SK-N-DZ (cell line): ENCODE measurements at places on chromosomes 13 and 19.

DNA sequence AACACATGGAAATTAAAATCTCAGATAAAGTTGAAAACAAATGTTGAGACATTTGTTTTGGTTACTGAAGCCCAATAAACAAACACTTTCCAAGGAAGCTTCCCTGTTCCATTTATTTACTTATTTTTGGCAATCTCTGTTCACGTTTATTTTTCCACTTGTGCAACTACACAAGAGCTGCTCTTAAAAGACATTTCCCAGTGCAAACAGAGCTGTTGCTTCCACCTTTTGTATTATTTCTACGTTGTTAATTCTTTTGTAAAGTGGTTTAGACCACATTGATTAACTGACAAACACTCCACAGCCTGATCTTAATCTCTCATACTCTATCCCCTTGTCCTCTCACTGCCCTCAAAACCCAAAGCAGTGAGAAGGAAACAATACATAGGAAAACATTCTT lies 757.6 kb downstream of the LIG4 start:
- DNase-seq: no peak

DNA sequence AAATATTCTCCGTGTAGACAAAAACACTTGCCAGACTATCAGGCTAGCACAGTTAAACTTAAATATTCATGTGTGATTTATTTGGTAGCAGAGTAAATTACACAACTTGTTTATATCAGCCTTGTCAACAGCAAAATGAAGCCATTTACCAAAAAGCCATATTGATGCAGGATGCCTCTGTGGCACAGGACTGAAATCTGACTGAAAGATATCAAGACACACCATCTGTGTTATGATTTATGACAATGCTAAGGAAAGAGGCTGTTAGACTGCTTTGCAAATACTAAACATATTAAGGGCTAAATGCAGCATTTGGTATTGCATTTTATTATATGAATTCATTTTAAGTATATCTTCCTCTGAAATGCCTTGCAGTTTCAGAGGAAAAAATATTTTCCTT lies 44.8 kb upstream of the FNDC3A start:
- DNase-seq: no peak

DNA sequence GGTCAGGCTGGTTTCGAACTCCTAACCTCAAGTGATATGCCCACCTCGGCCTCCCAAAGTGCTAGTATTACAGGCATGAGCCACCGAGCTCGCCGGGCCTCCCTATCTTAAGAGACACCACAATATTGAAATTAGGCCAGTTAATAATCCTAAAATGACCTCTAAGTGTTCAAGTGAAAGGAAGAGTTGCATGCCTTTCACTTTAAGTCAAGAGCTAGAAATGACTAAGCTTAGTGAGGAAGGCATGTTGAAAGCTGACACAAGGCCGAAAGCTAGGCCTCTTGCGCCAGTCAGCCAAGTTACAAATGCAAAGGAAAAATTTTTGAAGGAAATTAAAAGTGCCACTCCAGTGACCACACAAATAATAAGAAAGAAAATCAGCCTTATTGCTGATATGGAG lies 144.5 kb upstream of the FNDC3A start:
- DNase-seq: no peak

DNA sequence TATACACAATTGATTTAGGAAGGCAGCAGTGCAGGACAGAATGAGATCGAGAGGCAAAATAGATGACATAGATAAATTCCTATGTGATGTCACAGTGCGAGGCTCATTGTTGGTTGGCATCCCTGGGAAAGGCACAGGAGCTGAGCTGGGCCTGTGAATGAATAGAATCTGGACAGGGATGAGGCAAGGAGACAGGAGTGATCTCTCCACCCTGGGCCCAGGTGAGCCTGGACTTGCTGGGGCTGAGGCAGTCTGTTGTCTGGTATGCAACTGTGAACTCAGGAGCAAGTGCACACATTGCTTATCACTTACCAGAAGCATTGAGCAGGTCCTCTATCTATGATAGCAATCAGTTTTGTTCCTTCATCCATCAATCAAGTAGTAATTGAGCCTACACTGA lies 48.2 kb upstream of the ESD start:
- peak; percentile 5 for DNase-seq

DNA sequence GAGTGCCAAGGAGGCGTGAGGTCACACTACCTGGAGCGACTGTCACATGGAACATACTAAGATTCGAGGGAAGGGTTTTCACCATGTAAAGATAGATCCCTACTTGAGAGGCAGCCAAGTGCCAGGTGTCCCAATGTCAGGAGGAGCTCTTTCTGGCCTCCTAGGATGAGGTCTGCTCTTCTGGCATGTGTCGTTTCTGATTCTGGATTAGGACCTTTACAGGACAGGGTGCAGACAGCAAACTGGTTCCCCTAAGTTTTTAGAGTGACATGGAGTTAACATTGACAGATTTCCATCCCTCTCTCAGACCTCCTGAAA lies 75.3 kb downstream of the ZNF536 start:
- DNase-seq: no peak

DNA sequence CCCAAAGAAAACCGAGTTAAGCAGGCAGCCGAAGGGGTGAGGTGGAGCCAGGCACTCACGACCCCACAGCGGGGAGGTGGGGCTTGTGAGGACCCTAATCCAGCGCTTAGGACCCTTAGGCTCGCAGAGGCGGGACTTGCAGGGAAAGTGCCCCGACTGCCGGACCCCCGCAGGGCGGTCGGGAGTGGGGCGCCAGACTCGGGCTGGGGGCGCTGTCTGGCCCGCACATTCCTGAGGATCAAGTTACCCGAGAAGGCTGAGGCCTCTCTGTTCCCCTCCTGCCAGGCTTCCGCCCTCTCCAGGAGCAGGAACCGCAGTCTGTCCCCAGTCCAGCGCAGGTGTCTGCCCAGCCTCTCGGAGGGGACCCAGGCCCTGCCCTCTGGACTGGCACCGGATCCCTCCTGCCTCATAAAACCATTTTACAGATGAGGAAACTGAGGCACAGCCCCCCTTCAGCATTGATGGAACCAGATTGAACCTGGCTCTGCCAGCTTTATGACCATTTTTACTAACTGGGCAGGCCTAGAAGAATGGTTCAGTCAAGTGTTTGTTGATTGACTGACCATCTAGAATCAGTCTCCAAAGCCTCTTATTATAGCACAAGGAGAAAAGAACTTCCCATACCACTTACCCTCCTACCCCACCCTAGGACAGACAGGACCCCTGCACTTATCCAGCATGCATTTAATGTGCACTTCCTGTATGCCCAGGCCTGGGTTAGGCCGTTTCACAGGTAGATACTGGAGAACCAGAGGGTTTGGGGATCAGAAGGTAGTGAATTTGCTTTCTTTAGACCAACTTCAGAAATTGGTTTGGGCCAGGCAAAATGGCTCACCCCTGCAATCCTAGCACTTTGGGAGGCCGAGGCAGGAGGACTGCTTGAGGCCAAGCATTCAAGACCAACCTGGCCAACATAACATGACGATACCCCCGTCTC lies 6.7 kb upstream of the JUND start:
- DNase-seq: no peak

GRCh38 chr13:101487438-101487830 lies 35.0 kb downstream of the ITGBL1 start:
- no peak for DNase-seq

DNA sequence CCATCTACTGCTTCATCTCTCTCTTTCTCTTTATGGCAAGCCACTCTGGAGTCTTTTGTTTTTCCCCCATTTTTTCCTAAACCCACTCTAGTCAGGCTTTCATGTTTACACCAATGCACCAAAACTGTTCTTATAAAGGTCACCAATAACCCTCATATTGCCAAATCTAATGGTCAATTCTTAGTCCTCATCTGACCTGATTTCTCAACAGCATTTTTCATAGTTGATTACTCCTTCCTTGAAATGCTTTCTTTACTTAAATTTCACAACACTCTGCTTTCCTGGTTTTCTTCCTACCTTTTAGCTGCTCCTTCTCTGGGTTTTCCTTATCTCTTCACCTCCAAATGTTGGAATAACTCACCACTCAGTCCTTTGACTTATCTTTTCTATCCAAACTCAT lies 47.9 kb downstream of the MICU2 start:
- DNase-seq: no peak

DNA sequence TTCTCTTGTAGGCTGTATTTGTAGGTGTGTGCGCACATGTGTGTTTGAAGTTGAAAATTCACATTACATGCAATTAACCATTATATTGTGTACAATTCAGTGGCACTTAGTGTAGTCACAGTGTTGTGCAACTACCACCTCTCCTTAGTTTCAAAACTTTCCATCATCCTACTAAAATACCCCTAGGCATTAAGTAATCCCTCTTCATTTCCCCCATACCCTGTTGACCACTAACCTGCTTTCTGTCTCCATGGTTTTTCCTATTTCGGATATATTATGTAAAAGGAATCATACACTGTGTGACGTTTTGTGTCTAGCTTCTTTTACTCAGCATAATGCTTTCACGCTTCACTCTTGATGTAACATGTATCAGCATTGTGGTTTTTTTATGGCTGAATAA lies 16.1 kb downstream of the LSM14A start:
- no peak for DNase-seq

- no peak for DNase-seq
These were observed 309.8 kb downstream of the COG6 start for GRCh38 chr13:39965309-39965708.

DNA sequence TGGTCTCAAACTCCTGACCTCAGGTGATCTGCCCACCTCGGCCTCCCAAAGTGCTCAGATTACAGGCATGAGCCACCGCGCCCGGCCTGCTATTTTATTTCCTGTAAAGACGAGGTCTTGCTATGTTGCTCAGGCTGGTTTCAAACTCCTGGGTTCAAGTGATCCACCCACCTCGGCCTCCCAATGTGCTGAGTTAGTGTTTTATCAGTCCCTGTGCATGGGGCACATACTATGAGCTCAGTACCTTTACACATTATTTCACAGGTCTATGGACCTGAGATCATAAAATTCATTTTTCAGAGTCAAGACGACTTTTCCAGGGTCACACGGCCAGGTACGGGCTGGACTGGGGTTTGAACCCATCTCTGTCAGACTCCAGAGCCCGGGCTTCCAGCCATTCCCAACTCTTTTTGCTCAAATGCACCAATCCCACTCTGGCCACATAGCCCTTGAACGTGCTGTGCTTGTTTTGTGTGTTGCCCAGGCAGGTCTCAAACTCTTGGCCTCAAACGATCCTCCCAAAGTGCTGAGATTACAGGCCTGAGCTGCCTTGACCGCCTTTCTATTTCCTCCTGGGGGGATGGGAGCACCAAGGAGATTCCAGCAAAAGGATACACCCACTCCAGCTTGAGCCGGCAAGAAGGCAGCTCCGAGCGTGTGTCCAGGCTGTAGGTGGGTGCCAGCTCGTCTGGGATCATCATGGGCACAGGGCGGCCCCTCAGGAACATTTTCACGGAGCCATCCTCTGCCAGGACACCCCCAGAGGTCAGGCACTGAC lies 1.1 kb downstream of the EML2 start:
- DNase-seq: no peak

GRCh38 chr13:74110053-74110452 lies 24.2 kb downstream of the KLF12 start:
- DNase-seq: no peak

DNA sequence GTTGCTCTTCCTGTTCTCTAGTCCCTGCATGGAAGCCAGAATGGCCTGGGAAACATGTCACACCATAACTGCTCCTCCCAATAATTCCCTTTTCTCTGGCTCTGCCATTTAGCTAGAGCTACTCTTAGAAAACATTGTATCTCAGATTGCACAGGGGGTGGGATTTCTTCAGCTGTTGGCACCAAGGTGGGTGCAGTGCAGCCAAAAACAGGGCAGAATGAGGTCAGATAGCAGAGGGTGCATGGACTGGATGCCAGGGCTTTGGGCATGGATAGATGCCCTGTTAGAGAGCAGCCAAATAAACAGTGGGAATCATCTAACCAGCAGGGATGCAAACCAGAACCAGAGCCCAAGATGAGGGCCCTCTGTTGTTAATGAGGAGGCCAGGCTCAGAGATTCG lies 4.9 kb upstream of the AMER2 start:
- no peak for DNase-seq

DNA sequence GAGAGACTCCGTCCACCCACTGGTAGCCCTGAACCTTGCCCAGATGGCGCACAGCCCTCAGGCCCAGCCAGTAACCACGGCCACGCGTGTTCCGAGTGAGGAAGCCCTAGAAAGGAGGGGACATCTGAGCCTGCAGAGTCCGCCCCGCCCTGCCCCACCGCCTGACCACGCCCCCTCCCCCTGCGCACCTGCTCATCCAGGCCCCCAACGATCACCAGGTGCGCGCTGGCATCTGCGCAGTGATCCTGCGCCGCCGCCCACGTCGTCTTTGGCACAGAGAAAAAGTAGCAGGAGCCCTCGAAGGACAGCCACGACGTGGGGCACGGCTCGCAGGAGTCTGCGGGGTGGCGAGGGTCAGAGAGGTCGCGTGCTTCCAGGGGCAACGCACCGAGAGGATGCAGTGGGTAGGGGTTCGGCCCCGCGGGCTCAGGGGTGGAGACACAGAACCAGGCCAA lies 2.1 kb downstream of the CLEC4G start:
- no peak for DNase-seq

DNA sequence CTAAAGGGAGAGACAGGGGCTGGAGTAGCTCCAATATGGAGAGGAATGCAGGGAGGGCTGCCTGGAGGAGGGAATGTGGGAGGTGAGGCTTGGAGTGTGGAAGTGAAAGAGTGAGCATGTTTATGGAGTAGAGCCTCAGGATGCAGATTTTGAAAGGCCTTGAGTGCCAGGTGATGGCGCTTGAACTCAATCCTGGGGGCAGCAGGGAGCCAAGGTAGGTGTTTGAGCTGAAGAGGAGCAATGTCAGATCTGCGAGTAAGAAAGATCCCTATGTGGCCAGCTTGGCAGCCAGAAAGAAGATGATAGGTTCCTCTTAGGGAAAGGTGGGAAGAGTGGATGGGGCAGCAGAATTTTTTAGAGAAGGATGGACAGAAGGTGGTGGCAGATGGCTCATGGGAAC lies 40.3 kb downstream of the CYP4F22 start:
- DNase-seq: no peak

DNA sequence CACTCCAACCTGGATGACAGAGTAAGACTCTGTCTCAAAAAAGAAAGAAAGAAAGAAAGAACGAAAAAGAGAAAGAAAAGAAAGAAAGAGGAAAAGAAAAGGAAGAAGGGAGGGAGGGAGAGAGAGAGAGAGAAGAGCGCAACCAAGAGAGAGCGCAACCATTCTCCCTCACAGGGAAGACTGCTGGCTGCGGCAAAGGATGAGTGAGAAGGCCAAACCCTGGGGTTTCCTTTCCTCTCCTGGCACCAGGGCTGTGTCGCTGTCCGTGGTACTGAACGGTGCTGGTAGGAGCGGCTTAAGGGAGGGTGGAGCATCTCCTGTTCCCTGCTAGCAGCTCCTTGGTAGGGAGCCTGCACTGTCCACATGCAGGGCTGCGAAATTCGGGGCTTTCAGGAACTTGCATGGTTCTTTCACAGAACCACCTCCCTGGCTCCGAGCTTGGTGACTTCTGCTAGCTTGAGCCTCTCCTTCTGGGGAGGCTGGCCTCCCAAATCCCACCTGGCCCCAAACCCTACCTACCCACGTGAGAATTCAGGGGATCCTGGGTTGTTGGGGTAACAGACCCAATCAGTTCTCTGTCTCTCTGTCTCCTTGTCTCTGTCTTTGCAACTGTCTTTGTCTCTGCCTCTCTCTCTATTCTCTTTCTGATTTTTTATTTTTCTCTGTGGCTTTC lies 51.1 kb upstream of the ZNRF4 start:
- DNase-seq: no peak

GRCh38 chr13:48232420-48233045 lies 473 bp upstream of the ITM2B start:
- peak; percentile 35 for DNase-seq
